Stimulated activated CD4-positive, alpha-beta T cell treated with anti-CD3 and anti-CD28 coated beads, Interleukin-12 subunit alpha, Interleukin-12 subunit beta, amount 100 ng/mL, for 48 hours (primary cell): ENCODE measurements at places on chromosomes 4 and X.

- DNase-seq, result no peak
Measured at GRCh38 chrX:109463784-109464183, 18.1 kb downstream of the GUCY2F start.

- no peak for DNase-seq
Measured at GRCh38 chr4:184355111-184355604, 119.2 kb downstream of the IRF2 start.

DNA sequence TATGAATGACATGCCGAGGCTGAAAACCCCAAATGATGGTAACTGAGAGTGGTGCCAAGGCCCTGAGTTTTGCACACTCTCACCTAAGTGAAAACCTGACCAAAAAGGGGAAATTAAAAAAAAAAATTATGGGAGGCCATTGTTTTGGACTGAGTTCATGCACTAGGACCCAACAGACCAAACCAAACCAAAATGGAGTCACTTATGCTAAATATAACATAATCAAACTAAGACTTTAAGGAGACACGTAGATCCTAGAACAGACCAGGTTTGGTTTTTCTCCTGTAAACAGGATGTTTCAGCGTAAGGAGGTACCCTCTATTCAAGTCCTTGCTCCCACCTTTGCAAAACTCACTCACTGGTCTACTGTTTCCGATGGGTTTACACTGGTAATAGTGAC, 453.0 kb downstream of the INPP4B start:
- no peak for DNase-seq

- DNase-seq, result no peak
Measured at GRCh38 chr4:155773196-155773800, 14.5 kb downstream of the GUCY1B1 start.

- no peak for DNase-seq
Measured at GRCh38 chr4:52873191-52873590, 11.1 kb downstream of the RASL11B start.

DNA sequence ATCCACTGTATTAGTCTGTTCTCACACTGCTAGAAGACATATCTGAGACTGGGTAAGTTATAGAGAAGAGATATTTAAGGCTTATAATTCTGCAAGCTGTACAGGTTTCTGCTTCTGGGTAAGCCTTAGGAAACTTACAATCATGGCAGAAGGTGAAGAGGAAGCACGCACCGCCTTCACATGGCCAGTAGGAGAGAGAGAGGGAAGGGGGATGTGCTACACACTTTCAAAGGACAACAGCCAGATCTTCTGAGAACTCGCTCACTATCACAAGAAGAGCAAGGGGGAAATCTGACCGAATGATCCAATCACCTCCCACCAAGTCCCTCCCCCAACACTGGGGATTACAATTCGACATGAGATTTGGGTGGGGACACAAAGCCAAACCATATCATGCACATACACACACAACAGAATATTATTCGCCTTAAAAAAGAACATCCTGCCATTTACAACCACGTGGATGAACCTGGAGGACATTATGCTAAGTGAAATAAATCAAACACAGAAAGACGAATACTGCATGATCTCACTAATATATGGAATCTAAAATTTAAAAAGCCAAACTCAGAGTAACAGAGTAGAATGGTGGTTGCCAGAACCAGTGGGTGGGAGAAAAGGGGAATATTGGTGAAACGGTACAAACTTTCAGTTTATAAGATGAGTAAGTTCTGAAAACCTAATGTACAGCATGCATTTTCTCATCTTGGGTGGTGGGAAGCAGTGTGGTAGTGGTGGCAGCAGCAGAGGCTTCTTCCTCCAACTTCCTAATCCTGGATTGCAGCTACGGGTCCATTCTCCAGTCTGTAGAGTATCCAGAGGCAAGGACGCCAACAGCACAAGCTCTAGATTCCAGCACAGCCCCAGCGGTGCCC, 12.8 kb downstream of the FRYL start:
- no peak for DNase-seq

- DNase-seq, result no peak
Measured at GRCh38 chr4:185357211-185357610, 38.5 kb downstream of the LRP2BP start.

GRCh38 chrX:17642891-17643290, 94.4 kb upstream of the SCML1 start:
- no peak for DNase-seq

DNA sequence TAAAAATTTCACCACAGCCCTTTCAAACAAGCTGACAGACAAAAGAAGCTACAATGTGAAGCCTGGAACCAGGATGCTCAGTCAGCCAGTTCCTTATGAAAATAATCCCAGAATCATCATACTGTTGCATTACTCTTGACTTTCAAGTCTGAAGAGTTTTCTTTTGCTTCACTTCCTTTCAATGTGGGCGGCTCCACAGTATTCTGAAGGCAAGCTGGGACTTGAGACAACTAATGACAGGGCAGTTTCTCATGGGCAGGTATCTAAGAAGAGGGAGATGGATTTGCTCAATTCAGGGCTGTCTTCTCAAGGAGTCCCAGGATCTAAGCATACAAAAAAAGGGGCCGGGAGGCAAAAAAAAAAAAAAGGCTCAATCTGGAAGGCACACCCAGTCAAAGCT, 173.4 kb downstream of the PAPSS1 start:
- no peak for DNase-seq

- no peak for DNase-seq
Measured at GRCh38 chrX:102604327-102604726, 5.0 kb downstream of the ARMCX5 start.
